ENCODE measurements at places on chromosomes 3 and 15.

- DNase-seq = no peak
Measured at GRCh38 chr3:17243621-17244020, 358.9 kb downstream of the PLCL2 start.

- no peak for DNase-seq
Measured at GRCh38 chr15:46956456-46956855, 760.8 kb upstream of the SEMA6D start.

DNA sequence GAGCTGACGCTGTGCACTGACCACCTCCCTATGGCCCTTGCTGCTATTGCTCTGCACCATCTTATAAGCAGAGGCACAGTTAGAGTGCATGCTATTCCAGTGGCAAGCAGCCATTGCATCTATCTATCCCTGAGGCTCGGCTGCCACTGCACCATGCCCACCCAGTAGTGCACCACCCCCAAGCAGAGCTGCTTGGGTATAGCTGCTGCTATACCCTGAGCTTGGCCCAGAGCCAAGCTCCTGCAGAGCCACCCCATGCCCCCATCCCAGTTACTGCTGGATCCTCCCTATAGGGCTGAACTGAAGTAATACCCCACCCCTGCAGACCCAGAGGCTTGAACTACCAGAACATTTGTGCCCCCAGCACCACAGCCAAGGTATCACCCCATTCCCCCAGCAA is 19.6 kb upstream of the IGSF10 start:
- DNase-seq = no peak

GRCh38 chr15:95669146-95669922 is 661.2 kb upstream of the NR2F2 start:
- no peak for DNase-seq

- no peak for DNase-seq
Measured at GRCh38 chr15:61527836-61528580, 298.9 kb upstream of the RORA start.

- DNase-seq = no peak
Measured at GRCh38 chr3:171228240-171228639, 201.7 kb upstream of the SLC2A2 start.

DNA sequence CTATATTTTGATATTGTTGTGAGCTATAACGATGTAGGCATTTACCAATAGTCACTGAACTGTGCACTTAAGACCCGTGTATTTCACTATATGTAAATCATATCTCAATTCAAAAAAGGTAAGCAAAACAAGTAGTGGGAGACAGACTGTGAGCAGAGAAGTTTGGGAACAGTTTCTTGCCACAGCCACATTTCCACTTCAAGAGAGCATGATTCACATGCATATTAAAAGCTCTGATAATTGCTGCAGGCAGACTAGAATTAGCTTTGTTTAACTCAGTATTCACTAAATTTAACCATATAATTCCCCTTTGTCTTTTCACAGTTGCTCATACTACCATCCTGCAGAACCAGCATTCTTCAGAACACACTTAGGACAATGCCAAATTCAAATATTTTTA is 168.4 kb upstream of the ZNF385D start:
- DNase-seq = no peak

Measured in amniotic stem cell (primary cell).